Right ventricle myocardium superior (tissue), 1 donor: ENCODE measurements at places on chromosomes 1 and 21. TPM values are rescaled to one million over a fixed set of nuclear protein-coding genes. Genes with fewer than 3 reads are reported as not detected.

MYBPHL gene
- 0.73 TPM for total RNA-seq

SELENBP1 gene
- 119 TPM for total RNA-seq

LCE6A gene
- total RNA-seq, result not detected

STMN1 gene
- total RNA-seq, result 24.2 TPM

GRCh38 chr21:44994695-44995342 is 55.0 kb downstream of the SLX9 start:
- DNase-seq, result peak; percentile 47

DNA sequence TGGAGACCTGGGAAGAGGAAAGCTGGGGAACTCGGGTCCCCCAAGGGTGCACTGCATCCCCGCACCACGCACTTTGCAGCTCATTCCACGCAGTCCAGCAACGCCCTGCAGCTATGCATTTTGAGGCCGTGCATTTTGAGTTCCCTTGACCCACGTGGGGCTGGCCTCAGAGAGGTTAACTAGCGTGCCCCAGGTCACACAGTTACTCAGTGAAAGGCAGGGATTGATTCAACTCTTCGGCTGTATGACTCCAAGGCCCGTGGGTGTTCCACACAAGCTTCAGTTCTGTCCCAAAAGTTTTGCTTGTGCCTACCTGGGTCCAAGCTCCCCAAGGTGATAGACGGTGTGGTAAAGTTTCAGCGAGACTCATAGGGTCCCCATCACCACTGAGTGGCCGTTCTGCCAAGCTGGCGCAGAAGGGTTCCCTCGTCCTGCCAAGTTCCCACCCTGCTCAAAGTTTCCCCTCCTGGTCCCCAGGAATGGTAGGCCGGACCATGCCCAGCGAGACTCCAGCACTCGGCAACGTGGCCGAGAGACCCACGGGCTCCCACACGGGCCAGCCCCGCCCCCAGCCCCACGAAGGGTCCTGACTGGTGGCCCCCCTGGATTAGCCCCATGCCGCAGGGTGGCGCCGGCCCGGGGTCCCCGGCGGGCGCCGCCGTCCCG is 611 bp downstream of the HSPG2 start:
- no peak for DNase-seq

DNA sequence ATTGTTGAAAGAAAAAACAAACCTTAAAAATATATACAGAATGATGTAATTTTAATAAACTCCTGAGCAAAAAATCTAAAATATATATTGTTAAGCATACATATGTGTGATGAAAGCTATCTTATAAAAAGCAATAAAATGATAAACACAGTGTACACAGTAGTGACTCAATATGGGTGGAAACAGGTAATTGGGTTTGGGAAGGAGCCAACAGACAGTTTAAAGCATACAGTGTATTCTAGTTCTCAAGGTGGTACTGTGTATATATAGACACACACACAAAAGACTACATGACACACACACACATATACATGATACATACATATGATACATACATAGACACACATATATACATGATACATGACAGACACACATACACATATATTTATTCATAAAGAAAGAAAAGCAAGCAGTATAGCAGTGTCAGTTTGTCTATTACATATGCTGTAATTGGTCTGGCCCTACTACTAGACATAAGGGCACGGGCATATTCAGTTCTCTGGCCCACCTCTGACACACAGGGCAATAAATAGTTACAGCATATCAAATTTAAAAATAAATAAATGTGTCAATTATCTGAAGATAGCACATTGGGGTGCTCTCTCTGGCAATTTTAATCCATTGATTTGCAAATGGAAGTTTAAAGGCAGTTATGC is 330.2 kb downstream of the S1PR1 start:
- DNase-seq, result no peak

GRCh38 chr1:74686928-74687327 is 13.3 kb upstream of the ERICH3 start:
- DNase-seq, result no peak

DNA sequence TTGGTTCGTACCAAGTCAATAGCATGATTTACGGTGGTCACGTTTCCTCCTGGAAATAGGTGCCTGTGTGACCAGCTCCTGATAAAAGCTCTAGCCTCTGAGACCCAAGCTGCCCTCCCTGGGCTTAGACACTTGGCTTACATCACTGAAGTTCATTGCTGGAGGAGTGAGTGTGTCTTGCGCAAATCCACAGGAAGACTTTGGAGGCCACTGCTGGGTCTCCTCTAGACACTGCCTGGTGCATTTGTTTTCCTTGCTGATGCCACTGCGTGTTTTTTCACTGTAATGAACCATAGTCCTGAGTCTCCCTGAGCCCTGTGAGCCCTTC is 230.6 kb downstream of the DSCAM start:
- DNase-seq, result no peak

GRCh38 chr1:162187687-162188276 is 118.3 kb downstream of the NOS1AP start:
- no peak for DNase-seq

GRCh38 chr1:81431624-81432000 is 369.1 kb upstream of the ADGRL2 start:
- DNase-seq, result no peak

DNA sequence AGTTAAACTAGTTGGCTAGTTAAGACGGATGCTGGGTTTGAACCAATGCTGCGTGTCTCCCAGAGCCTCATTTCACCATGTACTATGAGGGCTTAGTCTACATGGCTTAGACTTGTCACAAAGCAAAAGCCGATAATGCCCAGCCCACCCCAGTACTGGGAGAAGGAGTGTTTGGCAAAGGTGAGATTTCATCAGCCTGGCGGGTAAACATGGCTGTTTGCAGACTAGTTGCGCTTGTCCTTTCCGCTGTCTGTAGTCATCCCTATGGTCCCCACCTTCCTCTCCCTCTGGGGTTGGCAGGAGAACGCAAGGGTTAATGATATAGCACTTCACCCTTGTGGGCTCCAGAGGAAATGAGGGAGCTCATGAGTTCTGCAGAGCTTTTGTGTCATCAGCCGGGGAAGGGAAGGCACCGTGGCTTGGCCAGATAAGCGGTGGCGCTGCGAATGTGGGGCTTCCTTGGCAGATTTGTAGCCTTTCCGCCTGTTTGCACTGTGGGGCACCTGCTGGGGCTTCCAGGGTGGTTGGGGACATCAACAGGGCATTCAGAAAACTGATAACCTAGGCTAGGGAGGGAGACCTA is 29.2 kb downstream of the SOX13 start:
- DNase-seq, result no peak
